Activated CD8-positive, alpha-beta T cell treated with anti-CD3 and anti-CD28 coated beads, Interleukin-2, amount 10 ng/mL, durations not matched to agents 7 days and 5 days (primary cell): ENCODE measurements at places on chromosomes 1 and 21. TPM values are rescaled to one million over a fixed set of nuclear protein-coding genes. Genes with fewer than 3 reads are reported as not detected.

- peak; percentile 86 for DNase-seq
- H3K4me3 ChIP-seq, result peak overlapping the region; percentile 98
- no peaks in the 10 kb centered on the region for H3K27me3 ChIP-seq
- peaks cover 73% of the 10 kb centered on the region for H3K36me3 ChIP-seq
- peaks cover 68% of the 10 kb centered on the region for H3K4me1 ChIP-seq
Observed at GRCh38 chr1:101239095-101240040, 2.5 kb downstream of the S1PR1 start.

- DNase-seq, result no peak
- peaks cover 8% of the 10 kb centered on the region for H3K27me3 ChIP-seq
- no peak overlapping the region for H3K4me3 ChIP-seq
Observed at GRCh38 chr21:35119501-35120047, 70.5 kb upstream of the RUNX1 start.

FAM167B gene
- 0.78 TPM for total RNA-seq

DNA sequence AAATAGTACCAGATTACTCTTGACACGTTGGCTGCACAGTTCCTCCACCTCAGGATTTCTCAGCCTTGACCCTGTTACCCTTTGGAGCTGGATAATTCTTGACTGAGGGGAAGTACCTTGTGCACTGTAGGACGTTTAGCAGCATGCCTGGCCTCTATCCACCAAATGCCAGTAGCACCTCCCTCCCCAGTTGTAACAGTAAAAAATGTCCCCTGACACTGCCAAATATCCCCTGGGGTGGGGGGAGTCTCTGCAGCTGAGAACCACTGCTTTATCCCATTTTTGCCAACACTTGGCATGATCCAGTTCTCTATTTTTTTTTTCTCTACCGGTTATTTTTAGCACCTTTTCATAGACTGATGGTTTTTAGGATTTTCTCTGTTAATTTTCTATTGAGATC lies 34.0 kb downstream of the C1orf198 start:
- H3K4me1 ChIP-seq, result no peaks in the 10 kb centered on the region
- no peak overlapping the region for H3K4me3 ChIP-seq
- H3K27me3 ChIP-seq, result peaks cover 13% of the 10 kb centered on the region
- DNase-seq, result no peak
- no peaks in the 10 kb centered on the region for H3K36me3 ChIP-seq

TNFRSF18 gene
- 18.8 TPM for total RNA-seq

DNA sequence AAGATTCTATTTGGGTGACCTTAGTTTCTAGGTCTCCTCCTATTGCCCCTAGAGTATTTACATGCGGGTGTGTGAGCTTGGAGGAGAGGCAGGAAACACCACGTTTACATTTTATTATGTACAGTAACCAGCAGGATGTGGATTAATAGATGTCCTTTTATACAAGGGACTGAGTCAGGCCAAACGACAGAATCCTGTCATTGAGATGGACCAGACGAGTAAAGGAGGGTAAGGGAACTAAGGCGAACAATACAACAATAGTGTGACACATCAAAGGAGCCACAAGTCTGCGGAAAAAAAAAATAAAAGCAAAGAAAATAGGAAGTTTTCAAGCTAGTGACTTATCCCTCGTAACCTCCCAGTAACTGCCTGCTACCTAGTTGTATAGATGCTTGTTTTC lies 151.1 kb downstream of the GABPA start:
- no peak for DNase-seq
- H3K36me3 ChIP-seq, result no peaks in the 10 kb centered on the region
- H3K27me3 ChIP-seq, result no peaks in the 10 kb centered on the region
- H3K27ac ChIP-seq, result no peak overlapping the region

TRIM45 gene
- 0.87 TPM for total RNA-seq

SPATA46 gene
- not detected for total RNA-seq
